Omental fat pad (tissue), 4 donors: ENCODE measurements at places on chromosomes 12 and 14.
A peak's percentile ranks its signal among the peaks of the same experiment; 100 is the strongest.

DNA sequence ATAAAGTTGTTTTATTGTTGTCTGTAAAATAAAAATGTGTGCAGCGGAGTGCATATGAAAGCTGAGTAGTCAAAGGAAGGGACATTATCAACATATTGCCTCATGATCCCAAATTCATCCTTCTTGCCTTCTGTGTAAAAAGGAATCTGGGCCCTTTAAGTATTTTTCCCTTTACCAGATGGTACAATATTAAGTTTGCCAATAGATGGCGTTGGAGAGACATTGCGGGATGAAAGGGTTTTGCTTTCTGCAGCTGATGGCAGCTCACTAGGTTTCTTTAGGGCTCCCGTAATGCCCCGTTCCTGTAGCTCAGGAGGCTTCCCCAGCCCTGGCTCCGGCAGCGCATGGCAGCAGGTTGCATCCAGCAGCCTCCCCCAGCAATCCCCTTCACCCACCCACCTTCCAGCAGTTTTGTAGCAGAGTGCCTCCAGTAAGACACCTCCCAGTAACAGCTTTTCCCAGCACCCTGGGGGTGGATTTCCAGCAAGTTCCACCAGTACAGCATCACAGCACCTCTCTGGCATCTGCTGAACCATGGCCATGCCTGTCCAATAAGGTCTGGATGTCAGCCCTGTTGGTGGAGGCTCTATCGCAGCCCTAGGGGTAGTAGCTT, 354.4 kb downstream of the MED13L start:
- DNase-seq = no peak

DNA sequence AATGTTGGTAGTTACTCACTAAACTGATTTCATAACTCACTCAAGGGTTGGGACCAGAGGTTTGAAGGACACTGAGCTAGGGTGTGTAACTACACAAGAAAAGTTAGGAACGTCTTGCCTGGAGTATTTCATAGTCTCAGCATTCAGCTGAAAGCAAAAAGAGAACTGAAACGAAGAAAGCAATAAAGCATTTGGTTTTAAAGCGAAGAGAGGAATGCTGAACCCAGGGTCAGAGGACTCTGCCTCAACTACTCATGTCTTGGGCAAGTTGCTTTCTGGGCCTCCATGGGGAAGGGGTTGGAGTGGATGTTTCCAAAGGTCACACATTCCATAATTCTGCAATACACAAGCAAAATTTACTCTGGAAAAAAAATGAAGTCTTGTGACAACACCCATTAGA, 1.4 kb downstream of the GNS start:
- no peak for DNase-seq

- DNase-seq = no peak
Measured at GRCh38 chr14:75259510-75259855, 19.1 kb upstream of the FOS start.

DNA sequence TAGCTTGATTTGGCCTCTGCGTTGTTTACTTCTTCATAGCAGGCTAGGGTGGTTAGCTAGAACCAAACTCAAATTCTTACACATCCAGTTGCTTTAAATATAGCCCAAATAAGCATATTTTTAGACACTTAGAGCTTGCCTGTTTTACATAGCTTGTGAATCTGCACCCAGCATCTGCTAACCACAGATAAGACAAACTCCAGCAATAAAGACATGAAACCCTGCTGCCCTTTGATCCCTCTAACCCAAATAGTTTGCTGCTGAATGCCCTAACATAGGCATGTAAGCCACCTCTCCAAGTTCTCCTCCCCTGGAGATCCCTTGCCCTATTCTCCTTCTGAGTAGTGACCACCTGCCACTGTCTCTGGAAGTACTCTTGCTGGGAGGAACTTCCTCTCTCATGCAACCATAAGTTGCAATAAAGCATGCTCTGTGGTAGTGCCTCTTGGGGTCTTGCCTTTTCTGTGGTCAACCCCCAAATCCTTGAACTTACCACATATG, 185.6 kb downstream of the TMEM117 start:
- DNase-seq = no peak

- no peak for DNase-seq
Measured at GRCh38 chr12:51972849-51973273, 21.4 kb downstream of the ACVR1B start.

GRCh38 chr12:75194250-75194649, 15.4 kb downstream of the KCNC2 start:
- DNase-seq = no peak

GRCh38 chr12:79747274-79747673, 56.5 kb upstream of the PAWR start:
- DNase-seq = no peak

GRCh38 chr14:78834766-78835451, 664.7 kb downstream of the NRXN3 start:
- DNase-seq = no peak

DNA sequence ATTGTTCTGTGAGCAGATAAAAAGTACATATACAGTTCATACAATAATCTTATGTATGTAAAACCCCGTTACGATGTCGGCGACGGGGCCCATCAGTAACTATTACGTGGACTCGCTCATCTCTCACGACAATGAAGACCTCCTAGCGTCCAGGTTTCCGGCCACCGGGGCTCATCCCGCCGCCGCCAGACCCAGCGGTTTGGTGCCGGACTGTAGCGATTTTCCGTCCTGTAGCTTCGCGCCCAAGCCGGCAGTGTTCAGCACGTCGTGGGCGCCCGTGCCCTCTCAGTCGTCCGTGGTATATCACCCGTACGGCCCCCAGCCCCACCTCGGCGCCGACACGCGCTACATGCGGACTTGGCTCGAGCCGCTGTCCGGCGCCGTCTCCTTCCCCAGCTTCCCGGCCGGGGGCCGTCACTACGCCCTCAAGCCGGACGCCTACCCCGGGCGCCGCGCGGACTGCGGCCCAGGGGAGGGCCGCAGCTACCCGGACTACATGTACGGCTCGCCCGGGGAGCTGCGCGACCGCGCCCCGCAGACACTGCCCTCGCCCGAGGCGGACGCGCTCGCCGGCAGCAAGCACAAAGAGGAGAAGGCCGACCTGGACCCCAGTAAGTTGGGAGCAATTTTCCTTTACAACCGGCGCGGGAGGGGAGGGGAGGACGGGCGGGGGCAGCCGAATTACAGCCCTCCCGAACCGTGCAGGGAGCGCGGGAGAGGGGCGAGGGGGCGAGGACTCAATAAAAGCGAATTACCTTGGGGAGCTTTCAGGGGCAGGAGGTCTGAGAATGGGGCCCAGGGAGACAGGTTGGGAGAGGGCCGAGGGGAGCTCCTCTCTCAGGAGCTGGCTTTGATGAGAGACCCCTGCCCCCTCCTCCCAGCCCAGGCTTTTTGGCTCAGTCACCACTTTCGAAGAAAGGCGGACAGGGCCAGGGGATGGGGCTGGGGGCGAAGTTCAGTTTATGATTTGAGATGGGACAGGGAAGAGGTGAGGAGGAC, at the start of gene HOXC9:
Gene HOXC9 (plus strand): TSS at position 46 of the 999 bp plus-strand sequence. CDS start 28 bp downstream, at position 74.
- DNase-seq = no peak

GRCh38 chr12:115897729-115898128, 379.8 kb downstream of the MED13L start:
- DNase-seq = no peak

DNA sequence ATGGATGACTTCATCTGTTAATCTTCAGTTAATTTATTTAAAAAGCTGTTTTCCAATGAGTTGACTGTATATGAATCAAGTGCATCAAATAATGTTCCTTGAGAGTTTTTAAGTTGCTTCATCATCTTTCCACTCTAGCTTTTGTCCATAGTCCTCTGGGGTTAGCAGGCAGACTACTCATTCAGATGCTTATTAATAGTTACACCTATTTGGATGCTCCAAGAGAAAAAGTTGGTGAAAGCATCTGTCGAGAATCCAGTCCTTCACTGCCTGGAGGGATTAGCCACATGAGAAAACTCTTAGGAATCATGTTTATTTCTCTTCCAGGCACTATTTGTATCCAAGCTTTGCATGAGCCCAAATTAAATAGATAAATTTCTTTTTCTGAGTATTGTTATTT, 70.2 kb downstream of the DACT1 start:
- no peak for DNase-seq

DNA sequence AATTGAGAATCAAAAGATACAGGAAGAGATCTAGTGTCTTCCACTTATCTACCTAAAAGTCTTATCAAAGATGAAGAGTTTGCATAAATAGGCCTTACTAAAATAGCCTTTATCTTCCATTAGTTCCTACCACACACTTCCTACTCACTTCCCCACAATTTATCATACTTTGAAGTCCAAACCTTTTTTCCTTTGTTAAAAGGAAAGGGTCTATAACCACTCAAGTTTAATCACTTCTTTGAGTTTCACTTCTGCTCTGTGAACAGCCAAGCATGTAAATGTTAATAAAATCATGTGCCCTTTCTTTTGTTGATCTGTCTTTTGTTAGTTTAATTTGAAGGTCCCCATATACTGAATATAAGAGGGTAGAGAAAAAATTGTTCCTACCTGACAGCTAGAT, 114.5 kb downstream of the PHLDA1 start:
- no peak for DNase-seq

- no peak for DNase-seq
Measured at GRCh38 chr12:12531194-12531593, 31.5 kb downstream of the DUSP16 start.

GRCh38 chr14:69235708-69236107, 24.2 kb upstream of the GALNT16 start:
- DNase-seq = no peak

DNA sequence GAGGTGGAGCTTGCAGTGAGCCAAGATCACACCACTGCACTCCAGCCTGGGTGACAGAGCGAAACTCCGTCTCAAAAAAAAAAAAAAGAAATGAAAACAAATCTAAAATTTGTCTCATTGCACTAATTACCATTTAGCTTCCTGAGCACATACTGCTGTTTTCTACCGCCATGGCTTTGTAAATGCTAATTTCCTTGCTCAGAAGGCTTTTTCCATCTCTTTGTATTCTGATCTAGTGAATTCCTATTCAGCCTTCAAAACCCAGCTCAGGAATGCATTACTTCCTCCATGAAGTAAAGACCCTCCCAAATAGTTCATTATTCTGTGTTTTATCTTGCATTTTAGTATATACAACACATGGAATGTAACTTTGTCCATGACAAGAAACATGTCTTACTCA, 33.6 kb downstream of the CEP83 start:
- DNase-seq = no peak

- no peak for DNase-seq
Measured at GRCh38 chr12:2234646-2235350, 182.0 kb downstream of the CACNA1C start.

- DNase-seq = no peak
Measured at GRCh38 chr14:38065106-38065762, 142.5 kb upstream of the SSTR1 start.

- DNase-seq = no peak
Measured at GRCh38 chr12:54879150-54879549, 24.8 kb downstream of the MUCL1 start.

DNA sequence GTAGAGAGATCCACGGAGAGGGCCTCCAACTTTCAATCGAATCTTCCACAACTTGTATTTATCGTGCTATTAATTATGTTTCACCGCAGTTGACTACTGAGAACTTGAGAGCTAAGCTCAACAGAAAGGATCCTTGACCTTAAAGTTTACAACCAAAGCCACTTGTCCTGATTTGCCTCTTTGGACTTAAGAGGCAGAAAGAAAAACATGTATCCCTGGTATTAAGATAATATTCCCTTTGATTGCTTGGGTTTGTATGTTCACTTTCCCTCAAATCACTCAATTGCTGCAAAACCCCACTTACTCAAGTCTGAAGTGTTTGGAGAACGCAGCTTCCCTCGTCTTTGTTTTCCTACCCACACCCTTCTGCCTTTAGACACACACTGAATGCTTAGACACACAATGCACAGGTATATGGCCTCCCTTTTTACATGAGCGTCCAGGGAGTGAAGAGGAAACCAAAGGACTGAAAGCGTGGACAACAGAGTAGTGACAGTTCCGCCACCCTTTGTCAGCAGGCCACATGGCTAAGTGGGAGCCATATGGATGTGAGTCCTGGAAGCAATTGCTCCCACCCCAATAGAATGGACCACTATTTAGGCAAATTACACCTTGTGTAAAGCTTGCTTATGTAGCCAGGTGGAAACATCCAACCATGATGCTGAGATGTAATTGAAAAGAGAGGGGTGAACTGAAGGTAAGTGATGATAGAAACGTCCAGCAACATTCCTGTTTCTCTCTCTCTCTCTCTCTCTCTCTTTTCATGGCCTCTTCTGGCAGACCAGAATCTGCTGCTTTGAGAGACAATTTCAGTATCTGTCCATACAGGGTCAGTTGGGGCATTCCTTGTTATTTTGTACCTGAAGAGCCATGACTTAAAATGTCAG, 1.4 kb upstream of the PKP2 start:
- no peak for DNase-seq

DNA sequence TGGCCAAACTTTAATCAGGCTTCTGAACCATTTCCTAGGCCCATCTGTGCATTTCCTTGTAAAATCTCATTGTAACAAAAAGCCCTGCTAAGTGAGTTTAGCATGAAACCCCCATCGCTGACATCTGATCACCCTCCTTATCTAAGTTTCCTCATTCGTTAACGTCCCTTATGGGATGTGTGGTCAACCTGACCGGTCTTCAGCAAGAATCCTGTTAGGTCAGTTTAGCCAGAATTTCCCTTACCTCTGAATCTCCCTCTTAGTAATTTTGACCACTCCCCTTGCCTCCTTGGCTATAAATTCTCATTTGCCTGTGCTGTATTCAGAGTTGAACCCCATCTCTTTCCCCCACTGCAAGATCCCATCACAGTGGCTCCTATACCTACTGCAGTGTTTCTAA, 239.3 kb downstream of the RMST start:
- DNase-seq = no peak

- no peak for DNase-seq
Measured at GRCh38 chr14:38042322-38042721, 165.4 kb upstream of the SSTR1 start.

DNA sequence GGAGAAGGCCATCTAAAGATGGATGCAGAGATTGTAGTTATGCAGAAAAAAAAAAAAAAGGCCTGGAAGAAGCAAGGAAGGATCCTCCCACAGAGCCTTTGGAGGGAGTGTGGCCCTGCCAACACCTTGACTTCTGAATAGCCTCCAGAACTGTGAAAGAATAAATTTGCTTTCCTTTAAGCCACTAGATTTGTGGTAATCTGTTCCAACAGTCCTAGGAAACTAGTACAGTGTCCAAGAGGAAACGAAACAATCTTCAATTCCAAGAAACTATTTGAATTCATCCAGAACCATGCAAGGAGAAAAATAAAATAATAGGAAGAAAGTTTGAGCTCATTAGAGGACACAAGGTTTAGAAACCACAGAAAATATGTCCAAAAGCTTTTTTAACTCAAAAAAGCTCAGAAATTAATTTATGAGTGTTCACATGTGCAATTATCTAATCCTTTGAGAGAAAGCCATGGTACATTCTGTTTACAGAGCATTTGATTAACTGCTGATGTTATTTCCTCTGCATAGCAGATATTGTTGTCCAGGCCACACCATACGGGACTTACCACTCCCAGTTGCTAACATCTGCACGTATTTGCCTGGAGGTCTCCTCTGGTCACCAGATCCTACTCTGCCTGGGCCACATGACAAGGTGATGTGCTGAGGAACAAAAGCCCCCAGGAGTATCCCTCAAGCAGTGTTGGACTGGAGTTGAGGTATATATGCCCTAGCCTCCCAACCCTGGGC, 30.0 kb upstream of the STAB2 start:
- no peak for DNase-seq

- peak; percentile 27 for DNase-seq
Measured at GRCh38 chr12:107515446-107515958, 170.1 kb upstream of the PWP1 start.

- no peak for DNase-seq
Measured at GRCh38 chr12:24780697-24781368, 168.1 kb downstream of the BCAT1 start.
